ENCODE measurements at places on chromosomes 3 and 15. TPM values are rescaled to one million over a fixed set of nuclear protein-coding genes. Genes with fewer than 3 reads are reported as not detected.

The TEX55 gene
- not detected for polyA plus RNA-seq

The IGSF10 gene
- polyA plus RNA-seq = 2.7 TPM

The LEKR1 gene
- 2.8 TPM for polyA plus RNA-seq

The CYP19A1 gene
- polyA plus RNA-seq = 0.04 TPM

The CCDC54 gene
- not detected for polyA plus RNA-seq

The KLHL6 gene
- polyA plus RNA-seq = 1.1 TPM

The CYP1A1 gene
- polyA plus RNA-seq = not detected

The GHSR gene
- not detected for polyA plus RNA-seq

The LRTM1 gene
- not detected for polyA plus RNA-seq

The OXNAD1 gene
- polyA plus RNA-seq = 18.4 TPM

The PEAK1 gene
- 27.3 TPM for polyA plus RNA-seq

The TMEM158 gene
- 9.4 TPM for polyA plus RNA-seq

The LYZL4 gene
- not detected for polyA plus RNA-seq

The LIPC gene
- polyA plus RNA-seq = 11.8 TPM

The MKRN3 gene
- polyA plus RNA-seq = 1.6 TPM

The POU1F1 gene
- not detected for polyA plus RNA-seq

The ZIC4 gene
- polyA plus RNA-seq = not detected

The IQCB1 gene
- polyA plus RNA-seq = 34.8 TPM

The CEP152 gene
- 5.2 TPM for polyA plus RNA-seq

The C2CD4A gene
- 0.36 TPM for polyA plus RNA-seq

The MCCC1 gene
- polyA plus RNA-seq = 70.6 TPM

The PRSS50 gene
- 2.0 TPM for polyA plus RNA-seq

The GABRB3 gene
- polyA plus RNA-seq = 7.2 TPM

The GPR15 gene
- not detected for polyA plus RNA-seq

The IRAK2 gene
- polyA plus RNA-seq = 0.84 TPM

The TASOR gene
- polyA plus RNA-seq = 80.7 TPM

The SAMMSON gene
- polyA plus RNA-seq = not detected

The P2RY12 gene
- 0.55 TPM for polyA plus RNA-seq

The GATM gene
- polyA plus RNA-seq = 283 TPM

The ACP3 gene
- polyA plus RNA-seq = 64.6 TPM

The ISL2 gene
- not detected for polyA plus RNA-seq

The PLA2G4B gene
- 9.1 TPM for polyA plus RNA-seq

The MOBP gene
- 0.04 TPM for polyA plus RNA-seq

The CPNE9 gene
- 0.08 TPM for polyA plus RNA-seq

The SAMD7 gene
- not detected for polyA plus RNA-seq

The GOLGA6A gene
- 0.06 TPM for polyA plus RNA-seq

The IL17RD gene
- 53.0 TPM for polyA plus RNA-seq

The PYGO1 gene
- polyA plus RNA-seq = 12.3 TPM

The CCDC39 gene
- polyA plus RNA-seq = 9.0 TPM

The CSPG4 gene
- 8.0 TPM for polyA plus RNA-seq

The GP5 gene
- polyA plus RNA-seq = 0.40 TPM

The CHRFAM7A gene
- polyA plus RNA-seq = 2.5 TPM

Measured in right renal pelvis (tissue), 4 donors.